ENCODE measurements at places on chromosomes 12 and 14. TPM values are rescaled to one million over a fixed set of nuclear protein-coding genes. Genes with fewer than 3 reads are reported as not detected.

EDDM3A gene
- not detected for total RNA-seq

TRHDE gene
- 5.0 TPM for total RNA-seq

KRT74 gene
- not detected for total RNA-seq

SLC25A47 gene
- total RNA-seq, result 1.6 TPM

DNA sequence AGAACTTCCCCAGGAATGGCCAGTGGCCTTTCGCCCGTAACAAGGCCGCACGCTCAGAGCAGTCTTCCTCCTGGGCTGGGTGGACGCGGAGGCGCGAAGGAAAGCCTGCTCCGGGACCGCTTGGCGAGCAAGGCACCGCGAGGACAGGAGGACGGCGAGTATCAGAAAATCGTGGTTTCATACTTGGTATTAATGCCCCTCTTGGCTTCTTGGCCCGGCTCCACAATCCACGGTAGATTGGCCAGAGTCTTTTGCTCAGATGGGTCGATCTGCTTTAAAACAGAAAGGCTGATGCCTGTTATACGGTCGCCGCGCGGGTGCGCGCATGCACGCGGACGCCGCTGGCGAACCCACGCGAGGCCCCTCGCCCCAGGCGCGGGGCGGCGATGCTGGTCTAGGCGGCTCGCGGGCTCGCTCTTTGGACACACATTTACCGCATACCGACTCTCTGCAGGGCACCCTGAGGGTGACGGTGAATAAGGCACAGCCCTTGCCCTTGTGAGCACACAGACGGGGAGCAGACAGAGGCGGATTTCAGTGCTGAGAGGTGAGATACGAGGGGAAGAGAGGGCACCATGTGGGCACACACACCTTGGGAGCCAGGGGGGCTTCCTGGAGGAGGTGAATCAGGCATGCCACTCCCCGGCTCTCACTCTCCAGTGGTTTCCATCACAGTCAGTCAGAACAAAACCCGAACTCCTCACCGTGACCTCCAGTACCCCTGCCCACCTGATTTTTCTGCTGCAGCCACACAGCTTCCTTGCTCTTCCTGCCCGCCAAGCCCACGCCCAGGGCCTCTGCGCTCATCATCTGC, 100.7 kb downstream of the APAF1 start:
- H3K4me1 ChIP-seq, result no peaks in the 10 kb centered on the region
- no peaks in the 10 kb centered on the region for H3K36me3 ChIP-seq
- H3K27ac ChIP-seq, result no peak overlapping the region
- H3K27me3 ChIP-seq, result peaks cover 12% of the 10 kb centered on the region

GRCh38 chr12:82361461-82361915, 3.2 kb downstream of the METTL25 start:
- H3K27ac ChIP-seq, result no peak overlapping the region
- no peak overlapping the region for H3K4me3 ChIP-seq
- H3K27me3 ChIP-seq, result no peaks in the 10 kb centered on the region
- peaks cover 14% of the 10 kb centered on the region for H3K4me1 ChIP-seq
- no peak for DNase-seq
- no peaks in the 10 kb centered on the region for H3K36me3 ChIP-seq

DNA sequence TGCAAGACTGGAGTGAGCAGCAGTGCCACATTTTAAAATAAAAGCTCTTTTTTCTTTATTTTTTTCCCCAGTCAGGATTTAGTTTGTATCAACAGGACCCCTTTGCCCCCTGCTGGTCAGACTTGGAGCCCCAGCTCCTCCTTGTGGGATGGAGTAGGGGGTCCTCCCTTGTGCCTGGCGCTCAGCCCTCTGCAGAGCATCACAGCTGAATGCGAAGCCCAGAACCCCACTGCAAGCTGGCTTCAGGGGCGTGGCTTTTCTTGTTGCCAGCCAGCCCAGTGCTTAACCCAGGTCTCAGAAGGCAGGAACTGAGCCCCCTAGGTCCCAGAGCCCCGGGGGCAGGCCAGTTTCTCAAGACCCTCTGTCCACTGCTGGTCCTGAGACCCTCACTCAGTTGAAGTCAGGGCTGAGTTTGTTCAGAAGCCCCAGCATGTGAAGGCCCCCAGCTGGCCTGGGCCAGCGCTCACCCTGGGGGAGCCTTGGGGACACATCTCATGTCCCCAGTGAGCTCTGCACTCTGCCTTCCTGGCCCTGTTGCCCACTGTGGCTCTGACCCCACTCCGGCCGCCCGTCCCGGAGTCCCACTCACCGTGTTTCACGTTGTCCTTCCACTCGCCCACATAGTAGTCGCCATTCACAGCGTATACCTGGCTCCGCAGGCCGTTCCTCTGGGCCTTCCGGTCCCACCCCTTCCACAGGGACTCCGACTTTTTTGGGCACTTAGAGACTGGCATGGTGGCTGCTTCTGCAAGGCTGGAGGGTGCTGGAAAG, 519 bp downstream of the MORN3 start:
- H3K4me3 ChIP-seq, result no peak overlapping the region
- H3K36me3 ChIP-seq, result no peaks in the 10 kb centered on the region
- no peak overlapping the region for H3K27ac ChIP-seq
- DNase-seq, result peak; percentile 81
- no peaks in the 10 kb centered on the region for H3K4me1 ChIP-seq

DNA sequence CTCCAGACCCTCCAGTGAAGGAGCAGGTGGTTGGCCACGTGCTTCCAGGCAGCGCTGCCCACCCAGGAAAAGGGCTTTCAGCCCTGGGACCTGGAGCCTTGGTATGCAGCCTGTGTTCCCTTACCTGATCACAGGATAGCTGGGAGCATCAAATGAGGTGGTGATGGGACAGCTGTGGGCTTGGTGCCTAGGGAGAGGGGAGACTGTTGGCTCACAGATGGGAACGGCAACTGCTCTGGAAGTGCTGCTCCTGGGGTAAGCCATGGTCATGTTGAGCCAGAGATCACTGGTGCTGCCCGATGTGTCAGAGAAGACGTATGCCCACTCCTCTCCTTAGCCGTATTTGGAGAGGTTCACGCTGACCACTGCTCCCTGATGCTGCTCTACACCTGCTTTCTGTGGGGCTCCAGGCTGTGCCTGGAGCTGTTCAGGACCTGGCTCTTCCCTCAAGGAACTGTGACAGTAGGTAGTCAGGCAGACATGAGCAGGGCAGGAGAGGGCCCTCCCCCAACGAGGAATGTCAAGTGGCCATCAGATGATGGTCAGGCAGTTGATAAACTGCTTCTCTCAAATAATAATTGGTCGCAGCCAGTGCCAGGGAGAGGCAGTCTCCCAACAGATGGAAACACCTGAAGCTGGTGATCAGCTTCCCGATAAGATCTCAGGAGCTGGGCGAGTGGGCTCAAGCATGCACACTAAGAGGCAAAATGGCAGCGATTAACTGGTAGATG, 2.8 kb upstream of the CYP46A1 start:
- H3K4me1 ChIP-seq, result peaks cover 14% of the 10 kb centered on the region
- no peaks in the 10 kb centered on the region for H3K36me3 ChIP-seq
- peaks cover 1% of the 10 kb centered on the region for H3K27me3 ChIP-seq
- no peak overlapping the region for H3K4me3 ChIP-seq
- no peak for DNase-seq

DNA sequence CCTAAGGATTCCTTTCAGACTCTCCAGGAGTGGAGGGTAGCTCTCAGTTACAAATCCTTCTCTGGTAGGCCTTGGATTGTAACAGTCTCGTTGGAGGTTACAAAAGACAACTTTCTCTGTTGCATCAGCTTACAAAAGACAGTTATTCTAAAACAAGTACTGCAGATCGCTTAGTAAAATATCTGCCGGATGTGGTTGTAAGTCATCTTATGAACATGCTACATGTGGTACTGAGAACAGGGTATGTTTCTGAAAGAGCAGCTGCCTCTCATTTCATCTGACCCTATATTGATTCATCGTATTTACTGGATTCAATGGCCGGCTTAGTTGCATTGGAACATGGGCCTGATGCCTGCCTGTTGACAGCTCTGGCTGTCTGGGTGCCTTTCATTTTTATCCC, 157.4 kb downstream of the PTCSC3 start:
- no peaks in the 10 kb centered on the region for H3K36me3 ChIP-seq
- H3K4me1 ChIP-seq, result no peaks in the 10 kb centered on the region
- no peak overlapping the region for H3K27ac ChIP-seq
- DNase-seq, result no peak
- no peaks in the 10 kb centered on the region for H3K27me3 ChIP-seq

DNA sequence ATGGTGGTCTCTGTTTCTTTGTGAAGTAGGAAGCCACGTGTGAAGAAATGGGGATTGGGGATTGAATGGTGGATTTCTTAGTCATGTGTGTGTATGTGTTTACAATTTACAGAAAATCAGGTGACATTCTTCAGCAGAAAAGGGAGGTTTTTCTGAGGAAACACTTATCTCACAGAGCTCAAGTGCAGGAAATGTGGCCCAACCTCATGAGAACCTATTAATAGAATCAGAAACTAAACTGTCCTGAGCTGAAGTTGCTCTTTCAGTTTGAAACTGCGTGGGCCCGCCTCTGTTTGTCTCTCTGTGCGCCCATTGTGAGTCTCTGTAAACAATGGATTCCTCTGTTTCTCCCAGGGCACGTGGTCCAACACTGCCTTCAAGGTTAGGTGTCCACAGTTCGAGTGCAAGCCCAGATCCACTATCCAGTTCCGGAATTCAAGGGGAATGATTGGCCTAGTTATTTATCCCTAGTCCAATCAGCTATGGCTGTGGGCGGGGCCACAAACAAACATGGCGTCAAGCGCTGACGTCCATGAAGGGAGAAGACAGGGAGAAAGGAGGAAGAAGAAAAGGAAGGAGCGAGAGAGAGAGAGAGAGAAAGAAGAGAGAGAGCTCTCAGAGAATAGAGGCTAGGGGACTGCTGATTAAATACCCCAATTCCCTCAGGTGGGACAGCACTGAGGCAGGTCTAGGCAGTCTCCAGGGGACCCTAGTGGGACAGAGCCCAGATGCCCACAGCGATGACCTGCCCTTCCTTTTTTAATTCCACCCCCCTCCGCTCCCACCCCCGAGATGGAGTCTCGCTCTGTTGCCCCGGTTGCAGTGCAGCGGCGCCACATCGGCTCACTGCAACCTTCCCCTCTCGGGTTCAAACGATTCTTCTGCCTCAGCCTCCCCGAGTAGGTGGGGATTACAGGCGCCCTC, 31.4 kb upstream of the C12orf76 start:
- peak; percentile 13 for DNase-seq
- H3K27ac ChIP-seq, result peak overlapping the region; percentile 34
- H3K36me3 ChIP-seq, result no peaks in the 10 kb centered on the region
- no peaks in the 10 kb centered on the region for H3K4me1 ChIP-seq
- H3K4me3 ChIP-seq, result no peak overlapping the region

GRCh38 chr12:96117460-96117859, 76.7 kb upstream of the ELK3 start:
- no peak overlapping the region for H3K27ac ChIP-seq
- H3K4me1 ChIP-seq, result peaks cover 6% of the 10 kb centered on the region
- no peak overlapping the region for H3K4me3 ChIP-seq
- H3K36me3 ChIP-seq, result no peaks in the 10 kb centered on the region

DNA sequence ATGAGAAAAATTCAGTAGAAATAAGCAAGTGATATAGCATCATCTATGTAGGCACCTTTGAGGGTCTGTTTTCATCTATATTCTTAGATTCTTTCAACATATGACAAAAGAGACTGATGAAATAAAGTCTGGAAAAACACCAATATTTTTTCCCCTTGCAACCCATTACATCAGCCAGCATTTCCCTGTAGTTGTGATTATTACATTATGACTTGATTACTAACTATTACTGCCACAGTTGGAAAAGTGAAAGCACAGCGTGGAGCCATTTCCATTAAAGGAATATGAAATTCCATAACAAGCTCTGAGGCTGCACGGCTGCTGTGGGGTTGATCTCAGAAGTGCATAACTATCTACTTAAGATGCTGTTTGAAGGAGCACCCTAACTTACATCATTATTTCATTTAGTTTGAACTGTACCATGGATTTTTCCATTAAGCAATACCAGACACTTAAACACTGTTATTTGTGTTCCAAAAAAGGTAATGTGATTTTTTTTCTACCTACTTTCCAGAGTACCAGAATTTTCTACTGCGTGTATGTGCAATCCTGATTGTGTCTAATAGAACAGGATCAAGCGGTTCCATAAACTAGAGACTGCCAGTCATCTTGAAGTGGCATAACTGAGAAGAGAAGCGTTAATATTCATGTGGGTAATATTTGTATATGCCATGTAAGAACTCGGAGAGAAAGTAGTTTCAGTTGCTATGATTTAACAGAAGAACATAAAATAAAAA, 405.5 kb downstream of the MDGA2 start:
- H3K27ac ChIP-seq, result no peak overlapping the region
- no peak overlapping the region for H3K4me3 ChIP-seq
- no peak for DNase-seq
- H3K4me1 ChIP-seq, result no peaks in the 10 kb centered on the region
- H3K36me3 ChIP-seq, result no peaks in the 10 kb centered on the region

GRCh38 chr12:53048033-53048779, 1.7 kb upstream of the TNS2 start:
- no peak overlapping the region for H3K4me3 ChIP-seq
- peak; percentile 55 for DNase-seq
- H3K36me3 ChIP-seq, result no peaks in the 10 kb centered on the region

DNA sequence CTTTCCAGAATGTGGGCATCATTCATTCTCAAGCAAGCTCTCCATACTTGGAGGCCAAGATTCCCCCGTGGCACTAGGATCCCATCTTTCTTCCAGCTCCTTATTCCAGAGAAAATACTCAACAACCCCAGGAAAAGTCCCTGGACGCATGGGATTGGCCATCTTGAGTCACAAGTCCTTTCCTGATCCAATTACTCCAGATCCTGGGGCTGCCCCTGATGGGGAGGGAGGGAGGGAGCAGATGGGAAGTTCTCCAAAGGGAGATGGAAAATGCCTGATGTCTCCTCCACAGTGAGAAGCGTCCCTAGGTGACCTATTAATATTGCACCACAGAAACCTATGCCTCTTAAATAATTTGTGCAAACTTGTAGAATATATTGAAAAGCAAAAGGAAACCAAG, 12.4 kb upstream of the KCNK13 start:
- no peak for DNase-seq
- no peak overlapping the region for H3K4me3 ChIP-seq
- H3K36me3 ChIP-seq, result no peaks in the 10 kb centered on the region
- no peaks in the 10 kb centered on the region for H3K4me1 ChIP-seq
- no peak overlapping the region for H3K27ac ChIP-seq

- H3K27ac ChIP-seq, result no peak overlapping the region
- no peaks in the 10 kb centered on the region for H3K27me3 ChIP-seq
- no peak overlapping the region for H3K4me3 ChIP-seq
- H3K36me3 ChIP-seq, result no peaks in the 10 kb centered on the region
- H3K4me1 ChIP-seq, result no peaks in the 10 kb centered on the region
These were observed 31.7 kb downstream of the GRIP1 start for GRCh38 chr12:66647034-66647691.

DNA sequence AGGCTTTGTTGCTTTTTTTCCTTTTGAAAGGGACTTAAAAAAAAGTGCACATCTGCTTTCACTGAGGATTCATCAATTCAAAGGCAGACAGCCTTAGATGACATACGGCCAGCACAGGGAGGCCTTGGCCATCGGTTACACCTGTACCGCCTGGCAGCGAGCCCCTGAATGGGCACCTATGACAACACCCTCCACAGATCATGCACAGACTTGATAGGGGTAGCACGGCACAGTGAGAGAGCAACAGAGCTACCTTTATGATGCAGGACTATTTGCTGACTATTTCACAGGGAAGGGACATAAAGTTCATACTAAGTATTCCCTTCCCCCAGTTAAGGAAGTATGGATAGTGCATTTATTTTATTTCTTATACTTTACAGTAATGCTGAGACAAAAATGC, 137.9 kb upstream of the ARID2 start:
- no peaks in the 10 kb centered on the region for H3K36me3 ChIP-seq
- H3K27me3 ChIP-seq, result no peaks in the 10 kb centered on the region
- no peak overlapping the region for H3K27ac ChIP-seq
- no peak overlapping the region for H3K4me3 ChIP-seq
- no peak for DNase-seq

Measured in hepatocyte (in vitro differentiated cells).